ENCODE measurements at places on chromosomes 12 and 14.
A peak's percentile ranks its signal among the peaks of the same experiment; 100 is the strongest.

DNA sequence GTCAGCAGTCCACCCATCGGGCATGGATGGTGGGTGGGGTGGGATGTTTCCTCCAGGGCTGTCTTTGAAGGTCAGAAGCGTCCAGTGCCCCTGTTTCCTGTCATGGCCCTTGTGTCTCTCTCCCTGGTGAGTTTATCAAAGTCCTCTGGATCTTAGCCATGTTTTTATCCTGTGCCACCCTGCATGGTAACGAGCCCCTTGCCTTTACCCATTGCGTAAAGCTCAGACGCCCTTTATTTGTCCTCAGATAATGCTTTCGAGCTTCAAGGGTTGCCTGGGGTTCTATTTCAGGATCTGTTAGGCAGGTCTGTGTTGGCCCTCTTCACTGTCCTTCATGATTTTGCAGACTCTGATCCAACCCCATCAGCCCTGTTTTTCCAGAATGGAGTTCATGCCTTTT lies 172.9 kb downstream of the TSPAN9 start:
- DNase-seq = no peak

GRCh38 chr14:69281450-69282169 lies 21.7 kb downstream of the GALNT16 start:
- no peak for DNase-seq

- DNase-seq = no peak
Measured at GRCh38 chr12:100567945-100568344, 5.5 kb upstream of the GAS2L3 start.

- DNase-seq = no peak
Measured at GRCh38 chr14:79412822-79413221, 798.5 kb downstream of the DIO2 start.

DNA sequence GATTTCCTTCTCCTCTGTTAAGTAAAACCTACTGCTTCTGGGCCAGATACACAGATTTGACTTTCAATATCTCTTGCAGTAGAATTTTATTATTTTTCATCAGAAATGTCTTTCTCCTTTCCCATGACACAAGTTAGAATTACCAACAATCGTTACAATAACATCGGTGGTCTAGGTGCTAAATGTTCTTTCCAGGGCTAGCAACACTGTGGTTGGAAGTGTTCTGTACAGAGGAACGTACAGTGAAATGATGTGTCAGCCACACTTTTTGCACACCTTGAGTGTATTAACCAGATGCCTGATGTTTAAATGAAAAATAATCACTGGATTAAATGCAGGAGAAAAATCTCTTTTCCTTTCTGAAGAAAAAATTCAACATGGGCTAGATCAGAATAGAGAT lies 27.7 kb upstream of the KLRD1 start:
- DNase-seq = no peak

DNA sequence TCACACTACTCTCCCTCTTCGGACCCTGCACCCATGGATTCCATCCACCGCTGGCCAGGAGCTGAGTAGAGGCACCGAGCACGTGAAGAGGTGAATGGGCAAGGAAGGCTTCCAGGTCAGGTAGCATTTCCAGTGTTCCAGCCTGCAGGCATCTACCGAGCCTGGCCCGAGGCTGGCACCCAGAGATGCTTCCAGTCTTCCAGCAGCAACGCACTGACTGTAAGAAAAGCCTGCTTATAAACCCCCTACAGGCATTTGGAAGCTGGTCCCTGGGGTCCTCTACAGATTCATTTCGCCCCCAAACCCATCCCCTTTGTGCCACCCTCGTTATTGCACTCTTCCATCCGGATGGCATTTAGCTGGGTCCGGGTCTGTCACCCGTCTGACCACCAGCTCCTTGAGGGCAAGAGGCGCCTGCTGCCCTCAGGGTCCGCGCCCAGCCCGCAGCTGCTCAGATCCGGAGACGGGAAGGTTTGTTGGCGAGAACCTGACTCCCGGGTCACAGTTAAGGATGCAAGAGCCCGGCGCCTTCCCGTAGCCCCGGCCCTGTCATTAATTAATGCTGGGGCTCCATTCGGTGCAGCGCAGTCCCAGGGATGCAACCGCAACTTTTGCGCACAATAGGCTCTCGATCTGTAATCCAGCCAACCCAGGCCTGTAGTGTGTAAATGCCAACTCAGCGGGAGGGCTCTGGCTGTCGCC lies 614 bp upstream of the MARK3 start:
- DNase-seq = peak; percentile 3

DNA sequence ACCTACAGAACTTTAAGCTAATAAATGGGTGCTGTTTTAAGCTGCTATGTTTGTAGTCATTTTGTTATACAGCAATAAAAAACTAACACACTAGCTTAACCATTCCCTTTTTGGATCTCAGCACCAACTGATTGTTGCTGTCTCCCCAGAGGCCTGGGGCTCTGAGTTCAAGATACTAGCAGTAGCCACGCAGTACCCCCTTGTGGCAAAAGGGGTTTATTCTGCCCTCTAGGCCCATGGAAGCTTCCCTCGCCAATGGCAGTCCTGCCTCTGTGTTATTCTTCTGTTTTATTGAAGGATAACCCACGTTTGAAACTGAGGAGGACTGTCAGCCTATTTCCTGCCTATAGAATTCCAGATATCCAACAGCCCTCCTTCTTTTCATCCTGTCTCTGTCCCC lies 455.3 kb upstream of the ATP2B1 start:
- DNase-seq = no peak

DNA sequence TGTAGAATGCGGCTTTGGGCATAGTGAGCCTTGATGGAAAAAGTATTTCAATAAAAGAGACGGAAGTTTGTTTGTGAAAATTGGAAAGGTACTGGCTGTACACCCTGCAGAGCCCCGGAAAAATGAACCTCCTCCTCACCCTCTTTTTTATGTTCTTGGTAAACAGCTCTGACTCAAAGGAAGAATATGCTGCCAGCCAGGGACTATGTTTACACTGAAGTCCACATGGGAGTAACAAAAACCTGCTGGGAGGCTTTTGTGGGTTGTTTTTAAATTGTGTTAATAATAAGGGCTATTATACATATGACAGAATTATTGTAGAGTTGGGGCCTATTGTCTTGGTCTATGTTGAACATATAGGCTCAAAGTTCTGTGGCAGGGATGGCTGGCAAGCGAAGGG lies 70.7 kb downstream of the TTC8 start:
- DNase-seq = no peak

- DNase-seq = no peak
Measured at GRCh38 chr14:37932481-37932880, 275.2 kb upstream of the SSTR1 start.
